Neural crest cell (in vitro differentiated cells): ENCODE measurements at places on chromosomes 16 and 17.

DNA sequence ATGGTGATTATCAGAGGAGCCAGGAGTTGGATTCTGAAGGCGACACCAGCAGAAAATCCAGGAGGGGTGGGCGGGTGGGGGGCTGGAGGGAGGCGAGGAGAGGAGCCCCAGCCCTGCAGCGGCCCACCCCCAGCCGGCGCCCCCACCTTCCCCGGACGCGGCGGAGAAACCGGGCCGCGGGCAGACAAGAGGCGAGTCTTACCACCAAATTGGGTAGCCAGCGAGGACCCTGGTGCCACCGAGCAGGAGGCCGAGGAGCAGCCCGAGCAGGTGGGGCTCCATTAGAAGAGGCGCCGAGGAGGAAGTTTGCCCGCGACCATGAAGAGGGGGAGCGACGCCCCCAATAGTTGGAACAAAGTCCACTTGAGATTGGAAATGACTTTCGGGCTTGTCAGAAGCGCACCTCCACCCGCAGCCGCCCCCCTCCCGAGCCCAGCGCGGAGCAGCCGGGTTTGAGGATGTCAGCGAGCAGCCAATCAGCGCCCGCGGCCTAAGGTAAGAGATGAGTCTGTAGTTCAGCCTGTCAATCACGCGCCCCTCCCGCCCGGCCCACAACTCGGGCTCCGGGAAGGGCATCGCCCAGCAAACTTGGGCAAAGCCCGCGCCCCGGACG lies at the start of gene WNT3:
Gene WNT3 (minus strand): TSS at position 377 of the 613 bp plus-strand sequence. CDS start 95 bp downstream, at position 282.
- no peak for DNase-seq

GRCh38 chr16:86195863-86196630 lies 297.1 kb downstream of the IRF8 start:
- DNase-seq, result peak; percentile 12

DNA sequence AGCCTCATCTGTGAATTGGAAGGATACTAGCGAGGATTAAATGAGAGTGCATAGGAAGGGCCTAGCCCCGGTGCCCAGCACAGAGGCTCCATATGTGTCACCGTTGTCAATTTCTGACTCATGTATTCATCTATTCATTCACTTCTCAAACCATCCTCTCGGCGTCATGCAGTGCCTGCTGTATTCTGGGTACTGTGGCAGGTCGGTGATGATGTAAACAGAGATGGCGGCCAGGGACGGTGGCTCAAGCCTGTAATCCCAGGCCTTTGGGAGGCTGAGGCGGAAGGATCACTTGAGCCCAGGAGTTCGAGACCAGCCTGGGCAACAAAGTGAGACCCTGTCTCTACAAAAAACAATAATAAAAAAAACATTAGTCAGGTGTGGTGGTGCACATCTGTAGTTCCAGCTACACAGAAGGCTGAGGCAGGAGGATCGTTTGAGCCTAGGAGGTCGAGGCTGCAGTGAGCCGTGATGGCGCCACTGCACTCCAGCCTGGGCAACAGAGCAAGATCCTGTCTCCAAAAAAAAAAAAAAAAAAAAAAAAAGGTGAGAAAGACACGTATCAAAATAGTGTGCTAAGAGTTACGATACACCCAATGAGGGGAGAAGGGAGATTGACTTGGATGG lies 4.3 kb upstream of the PPP1R1B start:
- no peak for DNase-seq

DNA sequence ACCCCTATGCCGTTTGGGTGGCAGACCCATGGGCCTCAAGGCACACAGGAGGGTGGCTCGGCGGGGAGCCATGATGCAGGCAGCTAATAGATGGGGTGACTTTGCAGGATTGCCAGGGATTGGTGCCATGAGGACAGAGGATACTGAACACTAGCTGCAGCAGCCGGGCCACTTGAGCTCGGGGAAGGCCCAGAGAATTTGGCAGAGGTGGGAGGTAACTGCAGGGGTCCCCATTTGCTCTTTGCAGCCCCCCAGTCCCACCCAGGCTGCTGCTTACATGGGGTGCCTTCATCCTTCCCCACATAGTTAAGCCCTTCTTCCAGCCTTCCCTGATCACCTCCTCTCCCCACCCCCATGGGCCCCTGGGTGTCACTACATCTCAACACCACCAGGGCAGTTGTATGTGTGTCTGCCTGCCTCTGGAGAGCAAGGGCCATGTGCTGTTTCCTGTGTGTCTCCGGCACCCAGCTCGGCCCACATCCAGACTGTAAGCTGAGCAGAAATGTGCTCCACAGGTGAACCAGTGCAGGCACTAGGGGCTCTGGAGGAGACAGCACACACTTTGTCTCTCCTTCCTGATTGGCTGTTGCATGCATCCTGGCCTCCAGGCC lies 52.0 kb downstream of the SREBF1 start:
- no peak for DNase-seq

DNA sequence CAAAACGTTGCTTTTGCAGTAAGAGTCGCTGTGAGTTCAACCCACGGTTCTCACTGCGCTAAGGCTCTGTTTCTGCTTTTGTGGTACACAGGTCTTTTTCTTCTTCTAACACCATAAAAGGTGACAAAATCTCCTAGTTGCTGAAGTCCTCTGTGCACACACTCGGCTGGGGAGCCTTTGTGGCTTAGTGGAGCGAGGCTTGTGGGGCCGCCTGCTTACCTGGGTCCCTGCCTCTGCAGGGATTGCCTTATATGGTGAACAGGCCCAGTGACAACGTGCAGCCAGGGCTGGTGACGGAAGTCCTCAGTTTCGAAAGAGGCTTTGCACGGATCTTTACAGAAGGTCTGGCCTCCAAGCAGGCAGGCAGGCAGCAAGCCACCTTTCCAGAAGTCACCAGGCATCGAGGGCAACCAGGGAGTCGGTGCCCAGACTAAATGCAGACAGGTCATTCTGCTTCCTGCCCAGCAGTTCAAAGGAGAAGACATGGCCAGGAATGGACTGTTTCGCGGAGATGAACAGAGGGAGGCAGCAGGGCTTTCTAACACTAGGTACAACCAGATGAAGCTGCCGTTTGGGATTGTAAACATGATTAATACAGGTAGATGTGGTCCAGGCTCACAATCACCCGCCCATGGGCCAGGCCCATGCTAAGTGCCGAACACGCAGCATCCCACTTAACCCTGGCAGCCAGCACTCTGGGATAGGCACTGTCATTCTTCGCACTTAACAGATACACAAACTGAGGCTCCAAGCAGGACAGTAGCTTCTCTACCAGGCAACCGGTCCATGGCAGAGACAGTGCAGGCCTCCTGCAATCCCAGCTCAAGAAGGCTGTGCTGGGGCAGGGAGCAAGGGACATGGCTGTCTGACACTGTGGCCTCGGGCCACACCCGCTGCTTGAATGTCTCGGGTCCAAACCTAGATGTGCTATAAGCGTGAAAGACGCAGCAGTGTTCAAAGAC lies 10.7 kb upstream of the MEAK7 start:
- DNase-seq, result no peak

GRCh38 chr17:73956595-73957465 lies 246.6 kb upstream of the RPL38 start:
- DNase-seq, result peak; percentile 82

DNA sequence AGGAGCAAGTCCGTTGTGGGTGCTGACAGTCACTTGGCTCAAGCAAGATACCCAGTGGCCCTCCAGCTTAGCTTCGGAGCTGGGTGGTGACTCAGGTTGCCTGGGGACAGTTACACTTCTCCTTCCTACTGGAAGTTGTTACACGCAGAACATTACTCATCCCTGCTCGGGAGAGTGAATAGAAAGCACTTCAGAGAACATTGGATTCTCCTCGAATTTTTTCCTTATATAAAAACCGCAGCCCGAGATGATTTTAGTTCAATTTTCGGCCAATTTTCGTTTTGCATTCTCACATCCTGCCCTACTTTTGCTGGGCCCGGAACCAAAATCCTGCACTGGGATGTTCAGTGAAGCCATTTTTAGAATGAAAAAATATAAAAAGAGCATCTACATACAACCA lies 99.7 kb downstream of the ELAC2 start:
- no peak for DNase-seq

DNA sequence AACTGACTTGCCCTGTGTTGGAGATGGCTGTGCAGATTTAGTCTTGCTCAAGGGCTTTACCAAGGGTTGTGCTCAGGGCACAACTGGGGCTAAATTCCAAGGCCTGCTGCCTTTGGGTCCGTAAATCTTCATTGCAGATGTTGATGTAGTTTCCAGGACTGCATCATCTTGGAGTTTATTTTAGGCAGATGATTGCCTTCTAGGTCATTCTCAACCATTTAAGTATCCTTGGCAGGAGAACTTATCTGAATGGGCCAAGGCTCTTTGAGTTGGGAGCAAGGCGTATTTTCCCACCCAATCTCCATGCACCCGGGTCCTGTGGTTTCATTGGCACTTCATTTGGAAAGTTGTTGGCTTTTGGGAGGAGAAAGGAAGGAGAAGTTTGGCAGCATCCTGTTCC lies 200.3 kb downstream of the MSI2 start:
- DNase-seq, result no peak

DNA sequence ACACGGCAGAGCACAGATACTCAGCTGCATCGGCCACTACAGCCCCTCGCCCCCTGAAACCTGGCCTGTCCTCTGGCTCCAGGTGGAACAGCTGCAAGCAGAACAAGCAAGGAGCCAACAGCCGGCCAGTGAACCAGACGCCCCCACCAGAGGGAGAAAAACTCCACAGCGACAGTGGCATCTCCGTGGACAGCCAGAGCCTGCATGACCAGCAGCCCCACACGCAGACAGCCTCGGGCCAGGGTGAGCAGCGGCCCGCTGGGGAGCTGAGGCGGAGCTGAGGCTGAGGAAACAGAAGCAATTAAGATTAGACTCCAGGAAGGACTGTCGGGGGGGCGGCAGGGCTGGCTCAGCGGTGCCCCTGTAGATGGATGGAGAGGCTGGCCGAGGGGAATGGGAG lies 16.7 kb downstream of the NGFR start:
- DNase-seq, result no peak

GRCh38 chr16:12784076-12784475 lies 19.6 kb downstream of the CPPED1 start:
- DNase-seq, result no peak

- peak; percentile 64 for DNase-seq
Measured at GRCh38 chr16:2471016-2471652, at the start of gene NTN3. TSS of gene NTN3 (plus strand) at chr16:2471297. CDS start at chr16:2471702, 405 bp downstream.

DNA sequence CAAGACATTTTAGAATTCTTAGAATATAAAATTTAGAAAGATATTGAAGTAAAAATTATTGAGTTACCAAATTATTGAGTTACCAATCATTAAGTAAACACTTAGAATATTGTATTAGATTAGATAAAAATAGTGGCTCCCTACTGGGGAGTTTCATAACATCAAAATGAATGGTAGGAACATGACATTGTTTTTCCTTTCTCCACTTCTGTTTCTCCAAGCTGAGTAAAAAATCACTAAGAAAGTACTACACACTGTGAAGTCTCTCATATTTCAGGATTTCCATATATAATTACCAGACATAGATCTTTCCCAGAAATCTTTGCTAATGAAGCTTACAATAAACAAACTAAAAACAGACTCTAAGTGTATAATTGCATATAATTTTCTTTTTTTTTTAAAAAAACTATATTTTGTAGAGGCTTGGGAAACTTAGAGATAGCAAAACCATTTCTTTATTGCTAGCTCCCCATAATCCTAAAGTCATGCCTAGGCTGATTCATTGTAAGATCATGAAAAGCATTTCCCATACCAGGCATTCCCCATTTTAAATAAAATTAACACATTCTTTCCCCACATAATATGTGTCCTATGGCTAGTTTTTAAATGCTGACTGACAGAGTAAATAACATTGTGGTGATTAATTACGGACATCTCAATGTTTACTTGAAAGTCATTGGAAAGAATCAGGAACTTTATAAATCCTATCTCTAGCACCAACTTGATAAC lies 1408.7 kb upstream of the GOT2 start:
- DNase-seq, result no peak

- no peak for DNase-seq
Measured at GRCh38 chr17:77109764-77110359, 30.9 kb upstream of the SEC14L1 start.

GRCh38 chr16:57619606-57620334 lies 8.7 kb upstream of the ADGRG1 start:
- DNase-seq, result no peak

- no peak for DNase-seq
Measured at GRCh38 chr16:67723151-67723910, 4.2 kb upstream of the GFOD2 start.

- no peak for DNase-seq
Measured at GRCh38 chr17:14330492-14330962, 29.6 kb downstream of the HS3ST3B1 start.

DNA sequence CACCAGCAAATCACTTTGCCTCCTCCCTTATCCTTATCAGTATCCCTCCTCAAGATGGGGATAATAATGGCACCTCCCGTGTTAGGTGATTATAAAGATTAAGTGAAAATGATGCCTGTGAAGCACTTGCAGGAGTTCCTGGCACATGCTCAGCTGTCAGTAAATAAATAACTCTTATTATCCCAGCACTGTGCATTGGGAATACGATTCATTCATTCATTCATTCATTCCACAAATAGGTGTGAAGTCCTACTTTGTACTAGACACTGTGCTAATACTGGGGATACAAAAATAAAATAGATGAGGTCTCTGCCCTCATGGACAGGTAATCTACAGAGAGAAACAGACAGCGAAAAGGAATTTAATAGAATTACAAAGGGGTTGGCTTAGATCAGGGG lies 2.0 kb downstream of the XYLT2 start:
- DNase-seq, result no peak

DNA sequence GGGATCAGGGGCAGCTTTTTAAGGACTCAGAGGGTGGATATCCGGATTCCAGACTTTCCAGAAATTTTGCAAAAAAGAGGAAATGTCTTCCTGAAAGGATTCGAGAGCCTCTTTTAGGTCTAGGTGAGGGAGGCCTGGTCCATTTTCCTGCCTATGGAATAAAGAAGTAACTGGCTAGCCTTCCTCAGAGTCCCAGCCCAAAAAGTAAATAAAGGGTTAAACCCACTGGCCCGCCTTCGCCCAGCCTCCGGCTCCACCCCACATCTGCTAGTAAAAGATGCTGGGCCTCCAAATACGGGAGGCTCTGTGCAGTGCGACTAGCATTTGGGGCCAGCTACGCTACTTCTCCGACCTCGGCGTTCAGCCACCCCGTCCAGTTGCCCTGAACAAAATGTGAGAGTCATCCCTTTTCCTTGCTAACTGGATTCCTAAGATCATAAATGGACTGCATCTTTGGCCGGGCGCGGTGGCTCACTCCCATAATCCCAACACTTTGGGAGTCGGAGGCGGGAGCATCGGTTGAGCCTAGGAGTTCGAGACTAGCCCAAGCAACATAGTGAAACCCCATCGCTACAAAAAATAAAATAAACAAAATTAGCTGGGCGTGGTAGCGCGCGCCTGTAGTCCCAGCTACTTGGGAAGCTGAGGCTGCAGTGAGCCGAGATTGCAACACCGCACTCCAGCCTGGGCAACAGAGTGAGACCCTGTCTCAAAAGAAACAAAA lies 824 bp upstream of the MPP2 start:
- DNase-seq, result peak; percentile 59

DNA sequence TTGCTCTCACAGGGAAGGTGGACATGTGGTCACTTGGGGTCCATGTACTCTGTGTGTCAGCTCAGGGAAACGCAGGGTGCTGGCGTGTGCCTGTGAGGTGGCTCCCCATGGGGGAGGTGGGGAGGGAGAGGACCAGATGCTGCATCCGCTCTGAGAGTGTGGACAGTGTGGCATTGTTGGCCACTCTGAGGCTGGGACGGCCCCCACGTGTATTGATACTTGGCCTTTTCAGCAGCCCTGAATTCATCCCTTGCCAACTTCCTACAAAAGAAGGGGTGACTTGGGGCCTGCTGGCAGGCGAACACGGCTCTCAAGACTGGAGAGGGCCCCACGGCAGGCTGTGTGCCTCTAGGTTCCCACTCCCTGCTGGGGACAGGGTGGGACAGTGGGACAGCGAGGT lies 120.1 kb downstream of the RAB11FIP4 start:
- DNase-seq, result no peak

GRCh38 chr17:17749025-17749772 lies 67.9 kb downstream of the RAI1 start:
- no peak for DNase-seq

- no peak for DNase-seq
Measured at GRCh38 chr17:42657824-42658588, 1.1 kb upstream of the TUBG2 start.
